Natural killer cell (primary cell): ENCODE measurements at places on chromosomes 5 and 9. TPM values are rescaled to one million over a fixed set of nuclear protein-coding genes. Genes with fewer than 3 reads are reported as not detected.

Gene ITK
- total RNA-seq = 153 TPM

Gene ADGRD2
- not detected for total RNA-seq

Gene LHX3
- not detected for total RNA-seq

Gene CTSL
- 1.2 TPM for total RNA-seq

Gene WNT8A
- total RNA-seq = not detected

Gene SHOC1
- not detected for total RNA-seq

DNA sequence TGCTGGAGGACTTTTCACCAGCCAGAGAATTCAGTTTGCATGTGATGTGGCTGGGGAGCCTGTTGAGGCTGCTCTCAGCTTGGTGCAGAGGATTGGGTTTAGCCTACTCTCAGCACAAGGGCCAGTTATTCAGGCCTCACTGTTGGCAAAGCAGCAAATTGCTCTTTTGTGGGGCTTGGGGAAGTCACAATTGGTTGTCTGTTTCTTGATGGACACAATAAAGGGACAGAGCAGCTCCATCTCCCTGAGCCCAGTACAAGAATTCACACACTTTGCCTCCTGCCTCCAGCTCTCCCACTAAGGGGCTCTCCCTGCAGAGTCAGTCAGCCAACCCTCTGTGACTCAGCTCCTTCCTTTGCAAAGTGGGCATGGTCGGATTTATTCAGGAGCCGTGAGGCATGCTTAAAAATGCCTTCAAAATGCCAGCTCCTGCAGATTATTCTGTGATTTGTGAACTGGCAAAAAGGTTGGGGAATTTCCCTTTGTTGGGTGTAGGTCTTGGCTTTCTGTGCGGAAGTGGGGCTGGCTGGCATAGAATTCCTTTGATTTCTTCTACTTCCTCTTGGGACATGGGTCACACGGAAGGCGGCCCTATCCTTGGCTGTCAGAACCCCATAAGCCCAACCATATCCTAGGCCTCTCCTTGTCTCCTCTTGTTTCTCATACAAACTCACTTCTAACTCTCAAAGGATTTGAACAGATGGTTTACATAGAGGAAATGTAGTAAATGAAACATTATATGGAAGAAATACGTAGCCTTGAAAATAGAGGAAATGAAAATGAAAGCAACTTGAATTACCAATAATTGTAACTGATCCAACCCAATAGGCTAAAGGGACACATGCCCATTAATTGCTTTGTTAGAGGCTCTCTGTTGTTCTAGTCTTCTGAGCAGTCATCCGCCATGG, 118.7 kb upstream of the CD180 start:
- DNase-seq = no peak

GRCh38 chr9:136690806-136691261, 3.6 kb upstream of the AGPAT2 start:
- no peak for DNase-seq

GRCh38 chr9:6884990-6885389, 127.2 kb downstream of the KDM4C start:
- DNase-seq = no peak

GRCh38 chr9:8095672-8096086, 296.1 kb upstream of the DMAC1 start:
- DNase-seq = no peak

DNA sequence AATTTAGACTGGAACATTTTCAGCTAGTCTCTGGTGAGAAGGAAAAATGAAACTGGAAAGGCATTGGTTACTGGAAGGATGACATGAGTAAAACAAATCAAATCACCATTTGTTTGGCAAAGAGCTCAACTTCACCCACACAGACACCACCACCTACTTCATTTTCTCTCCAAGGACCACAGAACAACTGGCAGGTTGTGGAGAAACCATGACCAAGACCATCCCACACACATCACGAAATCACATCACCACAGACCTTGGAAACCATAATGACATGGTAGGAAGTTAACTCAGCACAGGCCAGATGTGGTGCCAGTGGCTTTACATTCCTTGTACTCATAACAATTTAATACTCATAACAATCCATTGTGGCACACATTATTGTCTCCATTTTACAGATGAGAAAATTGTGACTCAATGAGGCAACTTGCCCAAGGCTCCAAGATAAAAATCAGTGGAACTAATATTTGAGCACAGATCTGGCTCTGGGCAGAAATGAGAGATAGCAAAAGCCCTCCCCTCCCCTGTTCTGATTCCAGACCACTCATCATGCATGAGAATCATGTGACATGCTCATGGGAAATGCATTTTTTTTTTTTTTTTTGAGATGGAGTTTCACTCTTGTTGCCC, 7.5 kb downstream of the OR1K1 start:
- no peak for DNase-seq

GRCh38 chr5:135481387-135481786, 29.2 kb upstream of the TIFAB start:
- DNase-seq = no peak

GRCh38 chr9:129852579-129852978, 17.3 kb downstream of the USP20 start:
- no peak for DNase-seq

DNA sequence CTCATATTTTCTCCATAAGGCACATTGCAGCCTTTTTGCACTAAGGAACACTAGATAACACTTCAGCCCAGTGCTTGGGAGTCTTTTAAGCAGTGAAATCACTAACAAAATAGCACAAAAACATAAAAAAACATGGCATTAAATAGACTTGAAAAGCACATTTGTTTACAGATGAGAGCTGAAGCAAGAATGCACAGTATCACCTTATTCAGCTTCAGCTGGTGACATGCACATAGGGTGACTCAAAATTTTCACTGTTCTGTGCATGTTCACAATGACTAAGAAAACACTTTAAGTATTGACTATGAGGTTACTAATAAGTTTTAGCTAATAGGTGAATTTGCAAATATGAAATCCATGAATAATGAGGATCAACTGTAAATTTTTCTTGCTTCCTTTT, 293.9 kb upstream of the TARS1 start:
- DNase-seq = no peak

GRCh38 chr9:136409557-136410455, 608 bp downstream of the ENTR1 start:
- DNase-seq = no peak

DNA sequence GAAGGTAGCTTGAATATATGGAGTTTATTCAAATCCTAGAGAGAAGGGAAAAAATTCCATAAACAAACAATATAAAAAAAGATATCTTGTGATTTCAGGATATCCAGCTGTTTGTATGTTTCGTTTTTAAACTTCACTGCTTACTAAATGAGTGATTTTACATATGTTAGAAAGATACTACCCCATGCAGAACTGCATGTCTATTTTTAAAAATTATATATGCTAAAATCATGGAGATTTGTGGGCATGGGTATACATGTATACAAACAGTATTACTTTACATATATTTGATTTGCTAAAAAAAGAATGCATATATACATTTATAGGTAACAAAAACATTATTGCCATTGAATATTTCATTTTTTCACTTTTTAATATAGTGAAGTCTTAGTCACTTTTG, 178.3 kb downstream of the KDM4C start:
- DNase-seq = no peak

DNA sequence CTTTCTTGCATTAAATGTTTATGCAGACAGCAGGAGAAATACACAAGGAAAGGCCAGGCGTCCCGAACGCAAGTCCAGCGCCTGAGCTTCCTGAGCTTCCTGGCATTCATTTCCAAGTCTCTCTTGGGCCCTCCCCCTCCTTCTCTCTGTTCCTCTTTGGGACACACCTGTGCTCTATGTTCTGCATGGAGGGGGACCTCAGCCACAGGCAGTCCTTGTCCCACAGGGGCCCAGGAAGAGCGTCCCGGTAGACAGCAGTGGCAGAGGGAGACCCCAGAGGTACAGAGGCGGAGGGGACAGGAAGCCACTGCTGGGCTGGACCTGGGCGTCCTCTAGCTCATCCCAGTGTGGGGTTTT, 221.3 kb downstream of the C9orf50 start:
- no peak for DNase-seq

GRCh38 chr5:169286572-169287300, 14.2 kb downstream of the SLIT3 start:
- DNase-seq = no peak

DNA sequence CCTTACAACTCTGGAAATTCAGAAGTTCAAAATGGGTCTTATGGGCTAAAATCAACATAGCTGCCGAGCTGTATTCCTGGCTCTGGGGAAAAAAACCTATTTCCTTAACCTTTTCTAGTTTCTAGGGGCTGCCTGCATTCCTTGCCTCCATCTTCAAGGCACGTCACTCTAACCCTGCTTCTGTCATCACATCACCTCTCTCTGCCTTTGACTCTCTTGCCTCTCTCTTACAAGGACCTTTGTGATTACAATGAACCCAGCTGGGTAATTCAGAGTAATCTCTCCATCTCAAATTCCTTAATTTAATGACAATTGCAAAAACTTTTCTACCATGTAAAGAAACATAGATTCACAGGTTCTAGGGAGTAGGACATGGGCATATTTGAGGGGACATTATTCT, 103.1 kb upstream of the SMC2 start:
- DNase-seq = no peak
